ENCODE measurements at places on chromosomes 2 and 18.

DNA sequence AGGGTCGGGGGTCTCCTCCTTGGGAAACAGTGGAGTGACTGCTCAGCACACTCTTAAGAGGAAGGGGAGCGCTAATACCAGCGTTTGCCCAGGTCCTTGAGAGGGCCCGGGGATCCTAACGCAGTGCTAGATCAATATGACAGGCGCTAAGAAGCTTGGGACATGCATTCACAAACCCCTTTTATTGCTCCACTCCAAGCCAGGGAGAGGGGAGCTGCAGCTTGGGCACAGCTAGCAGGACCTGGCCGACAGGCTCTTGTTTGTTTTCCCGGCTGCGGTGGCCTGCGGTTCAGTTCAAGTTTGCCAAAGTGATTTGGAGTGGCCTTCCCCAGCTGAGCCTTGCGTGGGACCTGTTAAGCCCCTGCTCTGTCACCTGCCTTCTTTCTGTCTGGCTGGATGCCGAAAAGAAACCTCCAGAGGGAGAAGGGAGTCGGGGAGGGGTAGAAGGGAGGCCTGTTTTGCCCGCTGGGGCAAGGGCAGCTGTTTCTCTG is 152.1 kb downstream of the GLI2 start:
- no peak for DNase-seq

DNA sequence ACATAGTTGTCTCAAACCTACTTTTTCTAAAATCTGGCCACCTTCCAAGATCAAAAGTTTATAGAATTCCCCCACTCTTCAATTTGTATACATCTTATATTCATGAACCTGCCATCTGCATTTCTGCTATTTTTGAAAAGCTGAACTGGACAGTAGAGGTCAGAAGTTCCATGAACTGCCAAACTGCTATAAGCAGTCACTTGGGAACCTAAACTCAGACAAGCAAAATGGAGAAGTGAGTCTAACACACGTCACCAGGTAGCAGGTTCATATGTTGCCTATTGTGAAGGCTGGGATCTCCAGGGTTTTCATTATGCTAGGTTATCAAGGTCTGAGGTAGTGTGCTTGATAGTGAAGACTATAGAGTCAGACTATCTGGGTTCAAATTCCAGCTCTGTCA is 2.0 kb upstream of the MYO1B start:
- DNase-seq = no peak

DNA sequence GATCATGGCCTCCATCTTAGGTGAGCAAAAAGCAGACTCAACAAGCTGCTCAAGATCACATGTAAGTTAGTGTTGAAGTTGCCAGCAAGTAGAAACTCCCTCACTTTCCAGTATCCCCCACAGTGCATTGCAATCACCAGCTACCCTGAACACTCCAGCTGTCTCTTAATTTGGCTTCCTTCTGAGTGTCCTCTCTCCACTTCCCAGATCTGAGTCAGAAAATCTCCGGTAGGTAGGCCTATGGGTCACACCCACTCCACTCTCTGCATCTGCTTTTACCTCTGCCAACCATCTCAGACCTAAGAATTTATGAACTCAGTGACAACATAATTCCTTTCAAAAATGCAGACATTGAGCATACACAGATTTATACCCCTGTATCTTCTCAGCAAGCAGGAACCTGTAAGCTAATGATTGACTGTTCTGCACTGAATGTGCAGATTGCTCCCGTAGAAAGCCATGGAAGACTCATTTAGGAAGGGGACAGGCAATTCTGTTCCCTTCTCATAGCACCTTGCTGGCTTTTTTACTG is 656.9 kb downstream of the EPHA4 start:
- DNase-seq = no peak

DNA sequence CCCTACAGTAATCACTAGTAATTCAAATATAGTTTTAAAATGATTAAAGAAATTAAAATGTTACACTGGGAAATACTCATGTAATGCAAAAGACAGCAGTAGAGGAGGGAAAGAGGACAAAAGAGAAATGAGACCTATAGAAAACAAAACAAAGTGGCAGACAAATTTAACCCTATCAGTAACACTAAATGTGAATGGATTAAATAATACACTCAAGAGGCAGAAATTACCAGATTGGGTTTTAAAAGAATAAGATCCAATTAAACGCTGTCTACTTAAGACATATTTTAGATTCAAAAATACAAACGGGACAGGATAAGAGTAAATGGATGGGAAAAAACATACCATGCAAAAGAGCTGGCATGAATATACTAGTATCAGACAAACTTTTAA is 17.0 kb downstream of the TLK1 start:
- no peak for DNase-seq

DNA sequence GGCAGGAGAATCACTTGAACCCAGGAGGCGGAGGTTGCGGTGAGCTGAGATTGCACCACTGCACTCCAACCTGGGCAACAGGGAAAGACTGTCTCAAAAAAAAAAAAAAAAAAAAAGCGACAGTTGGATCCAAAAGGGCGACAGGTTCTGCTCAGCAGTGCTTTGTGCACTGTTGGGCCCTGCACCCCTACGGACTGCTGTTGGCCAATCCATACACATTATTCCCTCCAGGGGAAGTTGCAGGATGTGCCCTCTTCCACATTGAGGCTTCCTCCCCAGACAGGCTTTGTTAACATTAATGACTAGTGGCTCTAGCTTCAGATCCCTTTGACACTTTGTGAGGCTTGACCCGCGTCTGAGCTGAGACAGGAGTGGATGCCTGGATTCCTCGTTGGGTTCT is 9.4 kb downstream of the NT5DC4 start:
- no peak for DNase-seq

- no peak for DNase-seq
These were observed 70.8 kb downstream of the SESTD1 start for GRCh38 chr2:179193759-179194394.

GRCh38 chr2:125526093-125526492 is 1129.9 kb upstream of the GYPC start:
- DNase-seq = no peak

GRCh38 chr18:11324956-11325882 is 175.8 kb upstream of the PIEZO2 start:
- no peak for DNase-seq

DNA sequence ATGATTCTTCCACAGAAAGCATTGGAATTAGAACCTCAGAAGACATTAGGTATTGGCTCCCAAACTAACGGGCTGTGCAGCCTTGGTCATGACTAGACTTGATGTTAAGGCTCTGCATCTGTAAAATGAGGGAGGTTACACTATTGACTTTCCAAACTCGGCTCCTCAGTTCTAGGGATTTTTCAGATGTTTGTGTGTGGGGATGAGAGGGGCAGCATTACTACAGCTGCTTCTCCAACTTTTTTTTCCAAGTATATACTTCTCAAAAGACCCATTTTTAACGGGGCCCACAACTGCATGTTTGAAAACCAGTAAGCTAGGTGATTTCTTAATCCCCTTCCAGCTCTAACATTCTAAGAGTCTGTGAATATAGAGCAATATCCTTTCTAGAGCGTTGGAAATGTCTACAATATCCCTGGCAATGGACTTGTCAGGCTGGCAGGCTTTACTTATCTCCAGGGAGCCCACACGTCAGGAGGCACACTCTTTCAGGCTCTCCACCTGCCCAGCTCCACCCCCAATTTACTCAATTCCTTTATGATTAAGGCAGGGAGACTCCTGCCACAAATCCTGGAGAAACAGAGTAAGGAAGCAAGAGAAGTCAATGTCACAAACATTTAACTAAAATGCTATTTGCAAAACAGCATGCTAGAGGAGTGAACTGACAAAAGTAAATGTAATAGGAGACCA is 844 bp upstream of the MPV17 start:
- no peak for DNase-seq

GRCh38 chr2:101974663-101975062 is 17.1 kb upstream of the IL1R2 start:
- DNase-seq = no peak

DNA sequence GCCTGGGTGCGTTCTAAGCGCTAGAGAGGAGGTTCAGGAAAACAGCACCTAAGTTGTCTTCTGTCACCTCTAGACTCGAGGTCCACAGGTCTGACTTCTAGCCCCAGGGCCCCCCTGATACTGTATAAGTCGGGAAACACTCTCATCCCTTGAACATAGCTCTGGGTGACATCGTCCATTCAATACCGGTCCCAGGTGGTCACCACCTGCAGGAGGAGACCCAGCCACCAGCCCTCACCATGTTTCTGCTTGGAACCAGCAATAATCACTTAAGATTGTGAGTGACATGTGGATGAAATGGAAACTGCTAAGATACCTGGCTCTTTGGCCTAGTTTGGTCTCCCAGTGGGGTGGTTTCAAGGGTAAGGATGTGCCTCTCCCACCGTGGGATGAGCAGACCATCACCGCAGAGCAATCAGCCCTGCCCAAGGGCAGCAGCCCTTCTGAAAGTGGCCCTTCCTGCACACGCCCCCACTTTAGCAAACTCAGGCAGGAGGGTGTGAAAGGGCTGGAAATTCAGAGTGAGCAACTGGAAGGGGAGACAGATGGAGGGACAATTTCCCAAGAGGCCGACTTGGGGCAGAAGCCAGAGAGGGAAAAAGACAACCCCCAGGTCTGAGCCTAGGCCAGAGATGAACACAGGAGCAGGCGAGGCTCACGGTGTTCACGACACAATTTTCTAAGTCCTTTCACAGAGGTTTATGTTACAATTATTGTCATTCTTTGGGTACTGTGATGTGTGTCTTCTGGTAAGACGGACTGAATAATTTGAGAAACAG is 95.2 kb downstream of the ZNF516 start:
- no peak for DNase-seq

DNA sequence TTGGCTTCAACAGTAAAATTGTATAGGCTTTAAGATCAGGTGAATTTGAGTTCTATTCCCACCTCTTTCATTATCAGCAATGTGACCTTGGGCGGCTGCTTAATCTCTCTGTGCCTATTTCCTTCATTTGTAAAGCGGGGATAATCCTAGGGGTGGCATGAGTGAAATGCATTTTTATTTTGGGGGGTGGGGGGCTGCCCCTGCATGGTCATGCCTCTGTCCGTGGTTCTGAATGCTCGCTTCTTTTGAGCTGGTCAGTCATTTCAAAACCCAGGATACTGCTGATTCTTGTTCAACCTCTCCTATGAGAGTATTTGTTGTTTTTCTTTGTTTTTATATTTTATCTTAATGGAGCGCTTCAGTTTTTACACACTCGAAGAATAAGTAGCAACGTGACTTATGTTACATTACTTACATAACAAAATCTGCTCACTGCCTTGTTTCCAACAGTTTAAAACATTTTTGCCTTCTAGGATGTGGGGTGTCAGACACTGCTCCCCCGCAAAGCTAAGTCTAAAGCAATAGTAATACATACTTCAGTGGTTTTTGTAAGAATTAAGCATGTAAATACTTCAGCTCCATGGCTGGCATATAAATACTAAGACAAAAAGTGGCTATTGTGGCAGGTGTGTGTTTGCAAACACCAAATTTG is 152.6 kb upstream of the PELI1 start:
- DNase-seq = no peak
